AG09309 (cell line): ENCODE measurements at places on chromosomes 2 and 18.
A peak's percentile ranks its signal among the peaks of the same experiment; 100 is the strongest.

DNA sequence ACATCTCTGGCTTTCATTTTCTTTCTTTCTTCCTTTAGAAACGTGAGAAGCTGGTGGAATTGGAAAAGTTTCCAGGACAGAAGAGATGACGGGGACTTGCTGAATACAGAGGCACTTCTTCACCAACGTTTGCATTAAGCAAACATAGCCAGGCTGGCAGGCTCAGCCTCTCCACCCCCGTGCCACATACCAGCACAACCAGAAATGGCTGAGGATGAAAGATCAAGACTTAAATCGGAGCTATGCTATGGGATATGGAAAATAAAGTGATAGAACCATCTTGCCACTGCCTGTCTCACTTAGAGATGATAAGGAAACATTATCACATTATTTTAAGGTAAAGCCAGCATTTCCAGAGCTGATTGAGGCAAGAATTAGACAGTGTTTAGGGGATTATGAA lies 483.3 kb downstream of the BCL11A start:
- DNase-seq = no peak

DNA sequence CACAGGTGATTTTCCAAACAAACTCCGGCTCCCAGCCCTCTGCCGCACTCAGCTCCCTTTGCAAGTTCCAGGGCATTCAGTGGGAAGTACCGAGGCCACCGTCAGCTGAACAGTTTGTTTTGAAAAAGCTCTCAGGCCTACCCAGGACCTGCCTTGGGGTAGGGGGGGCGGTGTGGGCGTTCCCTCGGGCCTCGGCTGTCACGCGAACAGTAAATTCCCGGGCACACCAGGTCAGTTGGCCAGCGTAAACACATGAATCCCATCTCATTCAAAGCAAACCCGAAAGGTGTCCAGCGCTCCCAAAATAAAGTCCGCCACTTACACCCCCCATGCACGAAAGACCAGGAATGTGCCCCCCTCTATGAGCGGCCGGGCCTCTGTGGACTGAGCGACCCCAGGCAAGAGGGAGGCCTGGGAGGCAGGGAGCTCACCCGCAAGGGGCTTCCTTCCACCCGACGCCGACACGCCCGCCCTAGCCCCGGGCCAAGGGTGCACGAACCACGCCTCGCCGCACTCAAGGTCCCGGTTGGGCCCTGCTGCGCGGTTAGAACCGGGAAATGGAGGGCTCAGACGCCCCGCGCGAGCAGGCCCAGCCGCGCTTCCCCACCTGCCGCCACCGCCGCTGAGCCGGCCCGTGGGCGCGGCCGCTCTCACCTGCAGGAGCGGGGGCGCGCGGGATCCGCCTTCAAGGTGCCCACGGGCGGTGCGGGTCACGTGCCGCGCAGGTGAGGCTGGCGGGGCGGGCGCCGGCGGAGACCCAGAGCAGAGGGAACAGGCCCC lies at the start of gene WDSUB1:
WDSUB1 (minus strand) TSS at position 775 of the 780 bp plus-strand sequence. CDS start 3,634 bp downstream, outside the sequence.
- DNase-seq = peak; percentile 14

GRCh38 chr2:147559070-147559725 lies 285.6 kb upstream of the ACVR2A start:
- DNase-seq = no peak

DNA sequence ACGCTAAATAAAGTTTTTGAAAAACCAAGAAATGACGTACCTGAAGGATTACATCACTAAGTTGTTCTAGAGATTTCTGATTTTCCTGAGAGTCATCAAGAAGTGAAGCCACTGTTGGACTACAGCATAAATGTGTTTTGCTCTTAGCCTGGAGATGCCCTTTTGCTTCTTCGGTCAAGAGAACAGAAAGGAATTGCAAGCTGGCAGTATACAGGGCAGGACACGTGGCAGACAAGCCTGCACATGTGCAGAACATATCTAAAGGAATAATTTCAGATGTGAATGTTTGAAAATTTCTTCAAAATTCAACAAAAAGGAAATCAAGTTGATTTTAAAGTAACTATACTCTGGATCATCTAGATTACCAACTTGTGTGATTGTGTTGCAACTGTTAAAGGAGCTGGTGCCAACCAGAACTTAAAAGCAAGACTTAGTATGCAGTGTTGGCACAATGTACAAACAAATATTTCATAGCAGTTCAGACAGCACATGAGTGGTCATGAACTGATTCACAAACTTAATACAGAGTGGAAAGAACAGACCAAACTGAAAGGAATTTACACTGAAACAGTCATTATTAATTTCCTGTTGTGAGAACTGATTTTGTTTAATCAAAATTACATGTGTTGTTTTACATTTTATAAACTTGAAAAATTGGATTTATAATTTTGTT lies 100.4 kb upstream of the CD226 start:
- peak; percentile 54 for DNase-seq

- no peak for DNase-seq
These were observed 42.7 kb downstream of the CYP26B1 start for GRCh38 chr2:72104821-72105588.

GRCh38 chr2:169867579-169867978 lies 40.3 kb downstream of the UBR3 start:
- no peak for DNase-seq

DNA sequence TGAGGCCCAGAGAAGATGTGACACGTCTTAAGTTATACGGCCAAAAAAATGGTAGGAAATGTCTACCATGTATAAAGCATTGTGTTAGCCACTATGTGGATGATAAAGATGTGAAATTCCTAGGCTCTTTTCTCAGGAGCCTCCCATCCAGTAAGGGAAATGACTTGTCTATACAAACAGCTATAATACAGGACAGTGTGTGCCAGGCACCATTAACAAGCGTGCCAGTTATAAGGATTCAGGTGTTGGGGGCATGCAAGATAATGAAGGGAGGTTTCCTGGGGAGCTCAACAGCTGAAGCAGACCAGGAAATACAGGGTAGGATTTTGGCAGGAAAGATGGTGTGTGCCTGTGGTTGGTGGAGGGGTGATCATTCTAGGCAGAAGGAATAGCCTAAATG lies 37.6 kb downstream of the ALPK2 start:
- DNase-seq = no peak

GRCh38 chr2:48144777-48145176 lies 238.5 kb upstream of the FBXO11 start:
- no peak for DNase-seq

- DNase-seq = no peak
These were observed 5.5 kb upstream of the CCDC68 start for GRCh38 chr18:54964741-54965140.

GRCh38 chr18:37266290-37266689 lies 299.3 kb downstream of the CELF4 start:
- no peak for DNase-seq

GRCh38 chr2:70261501-70261900 lies 3.6 kb downstream of the PCYOX1 start:
- no peak for DNase-seq

- no peak for DNase-seq
These were observed 10.8 kb downstream of the ALPP start for GRCh38 chr2:232389327-232389726.

- no peak for DNase-seq
These were observed 295.0 kb upstream of the KCNH7 start for GRCh38 chr2:163133602-163134001.

- no peak for DNase-seq
These were observed 83.9 kb upstream of the SIX2 start for GRCh38 chr2:45093181-45093580.

DNA sequence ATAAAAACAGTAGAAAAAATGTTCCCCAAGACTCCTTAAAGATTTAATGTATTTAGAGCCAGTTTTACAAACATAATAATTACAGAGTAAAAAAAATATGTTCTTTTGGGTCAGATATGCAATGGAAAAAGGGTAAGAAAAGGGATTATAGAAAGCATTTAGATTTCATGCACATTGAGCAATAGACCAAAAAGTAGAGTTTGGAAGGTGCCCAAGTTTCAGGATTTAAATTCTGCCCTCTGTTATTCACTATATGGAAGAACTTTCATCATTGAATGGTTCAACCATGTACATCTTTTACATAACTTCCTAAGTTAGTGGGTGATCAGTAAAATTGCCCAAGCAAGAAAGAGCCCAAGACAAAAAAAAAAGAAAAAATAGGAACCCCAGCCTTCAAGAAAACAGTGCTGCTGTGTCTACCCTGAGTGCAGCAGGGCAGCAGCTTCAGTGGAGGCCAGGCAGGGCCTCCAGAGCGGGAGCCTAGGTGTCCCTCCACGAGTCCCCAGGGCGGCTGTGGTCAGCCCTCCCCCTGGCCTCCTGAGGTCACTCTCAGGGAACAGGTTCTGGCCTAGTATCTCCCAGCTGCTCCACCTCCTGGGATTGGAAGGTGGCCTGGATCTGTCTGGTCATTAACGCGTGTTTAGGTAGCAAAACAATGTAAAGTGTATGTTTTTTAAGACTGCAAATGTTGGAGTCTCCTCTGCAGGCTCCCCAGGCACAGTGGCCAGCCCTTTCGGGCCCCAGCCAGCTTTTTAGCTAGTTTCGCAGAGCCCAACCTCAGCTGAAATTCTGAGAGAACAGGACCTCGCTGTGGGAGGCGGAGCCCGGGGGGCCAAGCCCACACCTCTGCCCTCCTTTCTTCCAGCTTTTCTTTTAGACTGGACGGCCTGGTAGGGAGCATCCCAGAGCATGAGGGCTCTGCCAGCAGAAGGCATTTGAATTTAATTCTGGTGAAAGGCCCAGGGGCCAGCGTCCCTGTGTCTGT lies 77.3 kb downstream of the TEX51 start:
- DNase-seq = no peak

DNA sequence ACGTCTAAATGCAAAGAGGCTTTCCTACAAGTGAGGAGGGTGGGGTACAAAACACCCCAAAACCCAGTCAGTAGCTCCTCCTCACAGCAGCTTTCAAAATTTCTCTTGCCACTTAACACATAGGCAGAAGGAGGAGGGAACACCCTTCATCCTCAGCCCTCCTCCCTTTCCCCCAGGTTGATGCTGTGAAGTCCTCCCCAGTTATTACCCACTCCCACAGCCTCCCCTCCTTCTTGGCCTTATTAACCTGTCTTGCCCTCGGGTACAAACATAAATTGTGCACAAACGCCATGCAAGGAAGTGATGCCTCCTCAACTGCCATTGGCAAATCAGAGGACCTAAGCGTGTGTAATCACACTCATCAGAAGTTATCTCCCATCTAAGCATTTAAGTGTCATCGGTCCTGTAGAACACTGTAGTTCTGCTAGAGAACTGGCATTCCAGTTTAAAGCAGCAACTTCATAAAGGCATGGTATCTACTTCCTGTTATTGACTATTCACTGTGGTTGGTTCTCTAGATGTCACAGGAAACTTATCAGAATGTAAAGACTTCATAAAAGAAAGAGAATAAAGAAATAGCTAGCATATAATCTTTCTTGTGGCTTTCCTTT lies at the start of gene DSC1:
DSC1 (minus strand) TSS at position 32 of the 611 bp plus-strand sequence. CDS start 262 bp downstream, outside the sequence.
- no peak for DNase-seq

DNA sequence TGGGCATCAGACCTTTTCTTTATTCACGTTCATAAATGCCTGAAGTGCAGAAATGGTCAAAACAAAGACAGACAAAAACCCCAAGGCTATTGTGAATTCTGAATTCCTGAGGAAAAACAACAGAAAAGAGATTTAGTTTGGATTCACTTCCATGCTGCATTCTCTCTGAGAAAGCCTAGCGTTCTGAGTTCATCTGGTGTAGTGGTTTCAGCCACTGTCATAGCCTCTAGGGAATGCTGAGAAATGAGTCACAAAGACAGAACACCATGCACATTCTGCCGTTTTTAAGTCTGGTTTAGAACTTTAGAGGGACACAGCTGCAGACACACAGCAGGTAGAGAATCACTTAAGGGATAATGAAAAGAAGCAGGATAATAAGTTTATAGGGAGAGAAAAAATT lies 93.8 kb downstream of the LRP1B start:
- no peak for DNase-seq

- DNase-seq = peak; percentile 65
These were observed 55.2 kb downstream of the METTL4 start for GRCh38 chr18:2515908-2516625.

DNA sequence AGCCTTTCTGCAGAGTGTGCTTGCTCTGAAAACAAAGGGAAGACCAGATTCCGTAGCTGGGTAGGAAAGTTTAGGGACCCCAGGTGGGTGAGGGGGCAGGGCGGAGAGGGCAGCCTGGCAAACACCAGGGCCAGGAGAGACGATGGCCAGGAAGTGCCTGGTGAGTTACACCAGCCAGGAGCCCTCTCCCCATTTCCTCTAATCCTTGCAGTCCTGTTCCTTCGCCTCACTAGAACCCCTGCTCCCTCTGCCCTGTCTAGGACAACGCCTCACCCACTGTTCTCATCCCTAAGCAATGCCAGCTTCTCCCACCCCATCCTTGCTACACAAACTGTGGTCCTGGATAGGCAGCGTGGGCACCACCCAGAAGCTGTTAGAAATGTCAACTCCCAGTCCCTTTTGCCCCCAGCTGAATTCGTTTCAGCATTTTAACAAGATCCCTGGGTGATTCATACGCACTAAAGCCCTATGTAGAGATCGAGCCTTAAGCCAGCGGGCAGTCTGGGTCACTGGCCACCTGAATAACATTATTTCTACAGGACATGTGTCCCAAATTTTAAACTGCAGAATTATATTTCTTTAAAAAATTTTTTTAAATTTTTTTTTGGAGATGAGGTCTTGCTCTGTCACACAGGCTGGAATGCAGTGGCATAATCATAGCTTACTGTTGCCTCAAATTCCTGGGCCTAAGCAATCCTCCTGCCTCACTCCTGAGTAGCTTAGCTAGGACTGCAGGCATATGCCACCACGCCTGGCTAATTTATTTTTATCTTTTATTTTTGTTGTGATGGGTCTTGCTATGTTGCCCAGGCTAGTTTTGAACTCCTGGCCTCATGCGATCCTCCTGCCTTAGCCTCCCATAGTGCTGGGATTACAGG lies 10.9 kb downstream of the WIPF1 start:
- DNase-seq = no peak

DNA sequence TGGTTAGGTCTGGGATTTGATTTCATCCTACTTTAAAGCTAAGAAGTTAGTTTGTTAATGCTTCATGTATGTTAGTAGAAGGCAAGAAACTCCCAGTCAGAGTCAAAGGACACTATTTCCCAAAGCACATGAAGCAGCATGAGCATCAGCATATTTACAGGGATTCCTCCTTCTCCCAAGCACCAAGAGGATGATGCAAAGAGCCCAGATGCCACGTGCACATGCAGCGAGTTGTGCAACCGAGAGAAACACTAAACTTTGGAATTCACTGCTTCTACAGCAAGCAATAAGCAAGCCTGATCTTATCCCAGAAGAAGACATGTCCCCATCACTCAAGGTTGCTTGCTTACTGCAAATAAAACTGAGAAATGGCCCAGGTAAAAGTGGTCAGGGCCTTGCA lies 32.5 kb downstream of the CPO start:
- DNase-seq = peak; percentile 74
